WERI-Rb-1 (cell line): ENCODE measurements at places on chromosomes 1 and 21.
A peak's percentile ranks its signal among the peaks of the same experiment; 100 is the strongest.

DNA sequence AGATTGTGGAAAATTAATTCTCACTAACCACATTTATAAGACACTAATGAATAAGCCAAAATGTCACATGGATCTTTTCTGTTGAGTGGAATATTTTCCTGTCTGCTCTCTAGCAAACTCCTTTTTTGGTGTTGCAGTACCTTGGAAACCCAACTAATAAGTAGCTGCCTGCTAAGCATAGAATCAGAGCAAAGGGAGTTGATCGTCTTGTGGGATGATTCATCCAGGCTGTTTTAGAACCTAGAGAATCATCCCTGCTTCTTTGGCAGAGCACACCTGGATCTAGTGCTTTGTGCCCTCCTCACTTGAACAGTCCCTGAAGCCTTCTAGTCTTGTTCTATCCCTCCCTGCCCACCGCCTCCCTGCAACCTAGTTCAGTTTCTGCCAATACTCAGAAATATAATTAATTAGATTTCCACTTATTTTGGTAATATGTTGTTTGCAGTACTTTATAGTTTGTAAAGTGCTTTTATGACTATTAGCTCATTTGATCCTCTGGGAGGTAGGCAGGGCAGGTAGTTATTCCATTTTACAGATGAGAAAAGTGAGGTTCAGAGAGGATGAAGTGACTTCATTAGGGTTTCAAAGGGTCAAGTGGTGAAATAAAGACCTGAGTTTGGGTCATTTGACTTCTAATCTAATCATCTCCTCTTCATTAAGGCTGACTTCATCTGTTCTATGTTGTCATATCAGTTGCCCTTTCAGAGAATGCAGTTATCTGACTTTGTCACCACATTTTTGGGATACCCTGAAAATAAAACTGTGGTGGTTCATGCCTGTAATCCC is 2.5 kb downstream of the AGO4 start:
- no peak for DNase-seq

- no peak for DNase-seq
These were observed 30.2 kb downstream of the AMY1C start for GRCh38 chr1:103779932-103780331.

DNA sequence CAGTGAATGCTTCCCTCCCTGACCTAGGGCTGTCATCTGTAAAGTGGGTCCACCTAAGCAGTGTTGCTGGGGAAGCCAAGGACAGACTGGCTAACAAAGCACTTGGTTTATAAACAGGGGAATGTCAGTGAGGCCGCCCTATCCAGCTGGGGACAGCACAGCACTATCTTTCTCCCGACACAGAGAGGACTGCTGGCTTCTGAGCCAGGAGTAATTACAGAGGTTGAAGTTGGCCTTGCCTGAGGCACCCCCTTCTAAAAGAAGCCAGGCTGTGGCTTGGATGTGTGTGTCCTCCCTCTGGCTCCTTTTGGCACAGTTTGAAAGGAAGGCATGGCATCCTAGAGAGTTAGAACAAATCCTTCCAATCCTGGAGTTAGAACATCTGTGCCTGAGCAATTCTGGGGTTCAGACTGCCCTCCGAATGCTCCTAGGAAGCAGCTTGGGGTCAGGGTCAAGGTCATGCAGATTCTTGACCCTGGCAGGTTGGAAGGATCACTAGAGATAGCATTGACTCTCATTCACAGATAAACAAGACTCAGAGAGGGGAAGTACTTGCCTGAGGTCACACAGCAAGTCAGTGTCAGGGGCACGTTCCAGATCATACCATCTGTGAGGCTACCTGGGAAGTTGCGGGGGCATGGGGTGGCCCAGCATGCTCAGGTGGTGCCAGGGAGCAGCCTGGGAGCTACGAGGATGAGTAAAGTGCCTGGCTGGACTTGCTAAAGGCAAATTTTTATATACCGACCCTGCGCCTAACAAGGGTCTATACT is 1.3 kb upstream of the LDLRAP1 start:
- DNase-seq = no peak

GRCh38 chr1:21368515-21369289 is 71.2 kb upstream of the NBPF3 start:
- DNase-seq = peak; percentile 87

- peak; percentile 68 for DNase-seq
These were observed 2.5 kb downstream of the SMIM1 start for GRCh38 chr1:3774946-3775489.

- peak; percentile 100 for DNase-seq
These were observed at the start of gene PCAT6 for GRCh38 chr1:202810615-202811295. TSS of gene PCAT6 (plus strand) at chr1:202810954.

DNA sequence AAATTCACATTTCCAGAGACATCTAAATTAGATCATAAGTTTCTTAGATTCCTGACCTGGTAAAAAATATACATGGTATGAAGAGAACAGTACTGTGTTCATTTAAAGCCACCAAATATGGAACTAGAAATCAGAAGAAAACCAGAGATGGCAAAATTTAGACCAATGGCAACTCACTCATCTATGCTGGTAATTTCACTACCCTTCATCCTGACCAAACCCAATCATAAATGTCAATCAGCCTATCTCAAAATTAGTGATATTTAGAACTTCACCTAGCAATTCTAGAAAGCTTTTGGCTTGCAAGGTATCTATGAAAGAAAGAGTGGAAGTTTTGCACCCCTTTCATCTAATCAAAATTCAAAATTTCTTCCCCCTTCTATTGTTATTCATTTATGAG is 107.7 kb downstream of the NIBAN1 start:
- no peak for DNase-seq

- DNase-seq = no peak
These were observed 24.6 kb upstream of the ADARB1 start for GRCh38 chr21:45049714-45050344.

DNA sequence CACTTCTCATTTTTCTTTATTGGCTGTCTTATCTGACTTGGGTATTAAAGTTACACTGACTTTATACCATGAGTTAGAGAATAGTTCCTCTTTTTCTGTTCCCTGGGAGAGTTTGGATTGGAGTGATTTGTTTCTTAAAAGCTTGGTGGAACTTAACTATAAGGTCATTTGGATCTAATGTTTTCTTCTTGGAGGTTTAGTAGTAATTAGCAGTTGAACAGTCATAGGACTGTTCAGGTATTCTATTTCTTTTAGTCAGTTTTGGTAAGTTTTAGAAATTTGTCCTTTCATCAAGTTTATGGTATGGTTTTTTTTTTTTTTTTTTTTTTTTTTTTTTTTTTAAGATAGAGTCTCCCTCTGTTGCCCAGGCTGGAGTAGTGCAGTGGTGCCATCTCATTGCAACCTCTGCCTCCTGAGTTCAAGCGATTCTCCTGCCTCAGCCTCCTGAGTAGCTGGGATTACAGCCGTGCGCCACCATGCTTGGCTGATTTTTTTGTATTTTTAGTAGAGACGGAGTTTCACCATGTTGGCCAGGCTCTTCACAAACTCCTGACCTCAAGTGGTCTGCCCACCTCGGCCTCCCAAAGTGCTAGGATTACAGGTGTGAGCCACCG is 6.3 kb downstream of the TTC3 start:
- no peak for DNase-seq

- no peak for DNase-seq
These were observed 244.7 kb downstream of the SIPA1L2 start for GRCh38 chr1:232385221-232385620.

- DNase-seq = no peak
These were observed 370.1 kb upstream of the NR5A2 start for GRCh38 chr1:199657449-199657848.

DNA sequence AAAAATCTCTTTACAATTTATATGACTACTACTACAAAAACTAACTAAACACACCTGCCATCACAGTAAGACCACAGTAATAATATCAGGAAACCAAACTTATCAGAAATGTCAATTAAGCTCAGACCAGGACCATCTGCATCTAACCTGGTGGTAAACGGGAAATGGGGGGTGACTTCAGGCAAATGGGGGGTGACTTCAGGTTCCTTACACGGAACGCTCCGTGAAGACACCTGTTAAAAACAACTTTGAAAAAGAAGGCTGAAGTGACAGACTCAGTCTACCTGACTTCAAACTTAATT is 15.8 kb downstream of the PRDM15 start:
- DNase-seq = no peak

DNA sequence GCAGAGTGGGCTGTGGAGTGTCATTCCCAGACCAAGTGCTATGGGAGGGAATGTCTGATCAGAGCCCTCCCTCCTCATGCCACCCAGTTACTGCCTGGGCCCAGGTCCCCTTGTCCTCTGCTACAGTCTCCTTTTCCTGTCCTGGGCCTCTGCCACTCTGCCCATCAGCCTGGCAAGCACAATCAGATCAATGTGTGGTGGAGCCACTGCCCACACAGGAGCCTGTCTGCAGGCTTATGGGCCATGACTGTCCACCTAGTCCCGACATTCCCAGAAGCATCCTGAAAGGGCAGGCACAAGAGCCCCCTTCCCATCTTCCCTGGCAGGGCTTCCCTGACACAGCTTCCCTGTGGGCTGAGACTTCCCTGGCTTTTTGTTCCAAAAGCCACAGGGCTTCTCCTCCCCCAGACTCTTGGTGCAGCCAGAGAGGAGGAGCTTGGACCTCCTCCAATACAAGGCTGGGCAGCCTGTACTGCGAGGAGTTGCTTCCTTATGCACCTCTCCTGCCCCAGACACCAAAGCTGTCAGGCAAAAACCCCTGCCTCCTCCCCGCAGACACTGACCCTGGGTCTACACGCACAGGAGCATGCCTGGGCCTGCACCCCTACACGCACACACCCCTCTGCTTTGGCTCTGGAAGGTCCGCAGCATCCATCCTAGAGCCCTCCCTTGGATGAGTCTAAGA is 29.2 kb upstream of the CNTN2 start:
- no peak for DNase-seq

- DNase-seq = no peak
These were observed 14.1 kb downstream of the C1orf87 start for GRCh38 chr1:60059468-60059867.

- DNase-seq = no peak
These were observed 123.4 kb upstream of the COL6A1 start for GRCh38 chr21:45858180-45858579.

GRCh38 chr1:246304484-246305259 is 202.4 kb downstream of the SMYD3 start:
- DNase-seq = no peak

DNA sequence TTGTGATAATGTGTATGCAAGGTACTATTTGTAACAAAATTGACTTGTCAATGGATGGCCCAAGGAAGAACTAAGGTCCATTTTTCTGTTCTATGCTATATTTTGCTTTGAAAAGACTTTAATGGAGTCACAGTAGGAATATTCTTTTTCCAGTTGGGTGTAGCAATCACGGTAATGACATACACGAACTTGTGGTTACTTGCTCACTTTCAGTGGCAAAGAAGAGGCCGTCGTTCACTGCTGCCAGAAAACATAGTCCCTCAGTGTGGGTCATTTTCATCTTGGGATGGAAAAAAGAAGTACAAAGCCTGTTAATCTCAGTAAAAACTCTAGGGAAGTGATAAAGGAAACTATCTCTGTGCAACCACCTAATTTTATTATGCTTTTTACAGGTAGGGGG is 47.8 kb upstream of the LAMC2 start:
- no peak for DNase-seq

DNA sequence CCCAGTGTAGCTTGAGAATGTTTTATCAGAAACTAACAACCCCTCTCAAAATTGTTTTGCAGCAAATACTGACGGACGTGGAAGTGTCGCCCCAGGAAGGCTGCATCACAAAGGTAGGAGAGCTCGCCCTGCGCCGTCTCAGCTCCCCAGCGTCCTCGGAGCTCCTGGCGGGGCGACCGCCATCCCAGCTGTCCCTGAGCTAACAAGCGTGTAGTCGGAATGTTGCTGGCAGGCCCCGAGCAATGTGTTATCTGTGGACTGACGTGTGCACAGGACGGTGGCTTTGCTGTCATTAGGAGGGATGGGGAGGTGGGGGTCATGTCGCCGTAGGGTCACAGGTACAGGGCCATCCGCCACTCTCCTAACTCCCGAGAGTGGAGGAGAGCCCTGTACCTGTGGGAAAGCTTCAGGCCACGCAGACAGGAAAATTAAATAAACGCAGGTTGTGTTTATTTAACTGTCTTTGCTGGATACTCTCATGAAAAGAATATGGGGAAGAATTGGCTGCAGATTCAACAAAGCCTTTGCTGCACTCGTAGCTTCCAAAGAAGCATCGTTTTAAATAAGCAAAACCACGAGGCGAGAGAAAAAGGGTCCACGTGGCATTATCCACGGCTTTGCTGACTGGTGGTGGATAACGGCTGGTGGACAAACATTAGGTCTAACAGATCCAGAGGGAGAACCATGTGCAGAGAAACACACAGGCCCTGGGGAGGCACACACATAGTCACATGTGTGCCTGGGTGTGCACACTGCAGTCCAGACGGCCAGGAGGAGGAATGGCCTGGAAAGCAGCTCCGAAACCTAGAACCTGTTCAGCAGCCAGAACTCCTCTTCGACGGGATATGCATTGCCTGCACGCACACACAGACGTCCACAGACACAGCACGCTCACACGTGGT is 175.3 kb downstream of the PRDM16 start:
- no peak for DNase-seq

- no peak for DNase-seq
These were observed 178.4 kb downstream of the GRIK3 start for GRCh38 chr1:36855699-36856494.

- DNase-seq = no peak
These were observed 21.1 kb downstream of the DLGAP3 start for GRCh38 chr1:34908369-34908768.
